ENCODE measurements at places on chromosomes 2 and 18. TPM values are rescaled to one million over a fixed set of nuclear protein-coding genes. Genes with fewer than 3 reads are reported as not detected.

Gene RAPGEF4
- 2.9 TPM for total RNA-seq

Gene MEP1B
- not detected for total RNA-seq

Gene REEP1
- 1.8 TPM for total RNA-seq

Gene CD8A
- not detected for total RNA-seq

Gene CYBRD1
- 79.1 TPM for total RNA-seq

Gene KCNF1
- 0.19 TPM for total RNA-seq

Gene GALR1
- total RNA-seq: not detected

Gene BCS1L
- 34.0 TPM for total RNA-seq

Gene VWC2L
- not detected for total RNA-seq

Gene BOLL
- not detected for total RNA-seq

Gene ABCB11
- total RNA-seq: 0.18 TPM

Gene CCBE1
- 0.48 TPM for total RNA-seq

Gene UGT1A6
- total RNA-seq: 30.8 TPM

Gene GPBAR1
- total RNA-seq: 1.3 TPM

Gene DSG1
- 1.8 TPM for total RNA-seq

Gene MRPL53
- total RNA-seq: 10.7 TPM

Gene FRZB
- 0.57 TPM for total RNA-seq

Gene NPHP1
- total RNA-seq: 0.57 TPM

Gene GPR45
- not detected for total RNA-seq

Gene THSD7B
- 0.97 TPM for total RNA-seq

Gene ERICH2
- total RNA-seq: not detected

Gene OTOS
- not detected for total RNA-seq

Gene ASTL
- total RNA-seq: 0.30 TPM

Gene CNGA3
- not detected for total RNA-seq

Gene KCNG3
- total RNA-seq: 0.38 TPM

Gene ECEL1
- total RNA-seq: not detected

Gene ATP8B1
- total RNA-seq: 33.4 TPM

Gene THUMPD2
- total RNA-seq: 13.1 TPM

Gene ACMSD
- not detected for total RNA-seq

Gene CAPN14
- total RNA-seq: 124 TPM

Gene ASXL3
- 0.18 TPM for total RNA-seq

Gene PROKR1
- not detected for total RNA-seq

Gene RNPEPL1
- total RNA-seq: 42.3 TPM

Gene RAX
- not detected for total RNA-seq

Gene TTC32
- total RNA-seq: 5.8 TPM

Gene ONECUT2
- 0.09 TPM for total RNA-seq

Gene IL36B
- total RNA-seq: 1.7 TPM

Gene STPG4
- total RNA-seq: not detected

Gene PLB1
- total RNA-seq: 1.1 TPM

Gene ATOH8
- total RNA-seq: 24.6 TPM

Gene CTAGE1
- not detected for total RNA-seq

Gene OSBPL6
- 6.1 TPM for total RNA-seq

Gene ABCG8
- not detected for total RNA-seq

Gene CD8B2
- 0.19 TPM for total RNA-seq

Gene SCYGR4
- total RNA-seq: not detected

Gene DSG4
- total RNA-seq: not detected

Gene GAL3ST2
- total RNA-seq: not detected

Gene NTSR2
- not detected for total RNA-seq

Gene NEU2
- not detected for total RNA-seq

Gene DIS3L2
- total RNA-seq: 24.7 TPM
